NCI-H460 (cell line): ENCODE measurements at places on chromosomes 1 and 21. TPM values are rescaled to one million over a fixed set of nuclear protein-coding genes. Genes with fewer than 3 reads are reported as not detected.
A peak's percentile ranks its signal among the peaks of the same experiment; 100 is the strongest.

DNA sequence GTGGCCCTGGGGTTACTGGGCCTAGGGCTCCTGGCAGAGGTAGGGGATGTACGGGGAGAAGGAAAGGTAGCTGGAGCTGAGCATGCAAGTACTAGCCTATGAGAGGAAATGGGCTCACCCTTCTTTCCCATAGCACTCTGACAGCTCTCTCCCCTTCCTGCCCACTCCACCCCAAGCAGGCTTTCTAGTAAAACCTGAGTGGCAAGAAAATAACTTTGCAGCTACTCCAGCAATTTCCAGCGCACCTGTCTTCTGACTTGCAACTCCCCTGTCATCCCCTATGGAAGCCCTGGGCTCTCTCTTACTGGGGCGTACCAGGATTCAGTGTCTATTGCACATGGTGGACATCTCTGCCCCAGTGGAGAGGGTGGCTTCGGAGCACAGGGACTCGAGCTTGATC lies 6.7 kb upstream of the IVL start:
- DNase-seq, result no peak

Gene TEX38
- not detected in 2 replicates for total RNA-seq

- DNase-seq, result no peak
These were observed 2.4 kb upstream of the C8B start for GRCh38 chr1:56967900-56968832.

- no peak for DNase-seq
These were observed 104.8 kb downstream of the ETS2 start for GRCh38 chr21:38910390-38911067.

DNA sequence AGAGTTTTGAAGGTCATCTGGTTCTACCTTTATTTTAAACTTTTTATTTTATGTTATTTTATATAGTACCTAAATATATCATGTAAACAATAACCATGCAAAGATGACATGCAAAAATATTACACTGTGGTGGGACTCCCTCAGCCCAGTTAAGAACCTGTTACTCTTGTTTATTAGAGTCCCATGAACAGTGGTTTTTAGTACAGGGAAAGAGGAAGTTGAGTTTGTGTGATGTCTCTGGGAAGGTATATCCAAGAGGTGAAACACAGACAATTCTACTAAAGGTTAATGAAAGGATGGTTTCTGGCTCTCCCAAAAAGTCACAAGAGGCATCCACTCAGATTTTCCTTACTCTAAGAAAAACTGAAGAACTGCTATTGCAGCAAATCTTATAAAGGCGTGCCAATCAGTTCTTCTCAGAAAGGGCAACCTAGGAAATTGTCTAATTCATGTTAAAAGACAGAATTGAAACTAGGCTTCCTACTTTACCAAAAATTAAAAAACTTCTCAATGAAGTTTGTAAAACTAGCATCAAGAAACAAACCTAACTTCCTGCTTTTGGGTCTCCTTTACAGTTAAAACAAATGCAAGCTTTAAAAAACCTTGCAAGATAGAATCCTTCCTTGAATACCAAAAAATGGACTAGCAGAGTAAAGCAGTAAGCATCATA lies 19.9 kb downstream of the GFI1 start:
- DNase-seq, result no peak

- DNase-seq, result no peak
These were observed 5.2 kb downstream of the TTLL10 start for GRCh38 chr1:1178794-1179331.

Gene DENND2C
- total RNA-seq, result 1.9 and 3.1 TPM in 2 replicates

Gene MROH9
- total RNA-seq, result not detected in 2 replicates

Gene KMO
- total RNA-seq, result 0.17 and 0.35 TPM in 2 replicates

GRCh38 chr1:68930101-68930500 lies 433.2 kb upstream of the DEPDC1 start:
- no peak for DNase-seq

- DNase-seq, result no peak
These were observed 124.5 kb downstream of the CRB1 start for GRCh38 chr1:197392541-197392940.

Gene GPR52
- total RNA-seq, result 1.0 TPM in 2 replicates

Gene IFNLR1
- total RNA-seq, result 2.6 and 3.2 TPM in 2 replicates

DNA sequence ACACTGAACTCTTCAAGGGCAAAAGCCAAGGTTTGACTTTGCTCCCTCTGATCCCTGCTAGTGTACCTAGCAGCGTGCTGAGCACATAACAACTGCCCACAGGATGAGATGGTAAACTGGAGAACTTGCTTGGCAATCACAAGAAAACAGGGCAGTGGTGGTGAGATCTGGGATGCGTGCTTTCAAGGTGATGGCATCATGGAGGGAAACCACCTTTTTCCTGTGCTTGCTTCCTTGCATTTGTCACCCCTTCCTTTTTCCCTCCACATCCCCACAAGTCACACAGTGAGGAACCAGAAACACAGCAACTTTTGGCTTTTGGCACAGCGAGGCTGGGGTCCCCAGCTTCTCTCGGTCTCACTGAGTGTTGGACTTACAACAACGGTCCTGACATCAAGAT lies 31.4 kb upstream of the BECN2 start:
- no peak for DNase-seq

DNA sequence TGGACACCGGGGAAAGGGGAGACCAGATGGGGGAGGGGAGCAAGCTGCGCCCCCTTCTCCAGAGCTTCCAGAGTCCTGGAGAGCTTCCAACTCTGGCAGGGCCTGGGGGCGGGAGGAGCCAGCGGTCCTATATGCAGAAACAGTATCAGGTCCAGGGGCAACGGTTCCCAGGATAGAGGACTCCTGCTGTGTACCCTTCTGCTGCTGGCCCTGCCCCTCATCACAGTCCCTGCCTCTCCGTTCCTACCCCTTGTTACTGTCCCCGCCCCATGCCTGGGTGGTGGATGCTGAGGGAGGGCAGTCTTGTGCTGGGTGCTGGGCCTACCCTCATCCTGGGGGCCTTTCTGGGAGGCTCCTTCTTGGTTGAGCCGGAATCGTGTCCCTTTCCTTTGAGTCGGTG lies 19.2 kb upstream of the PEX10 start:
- DNase-seq, result no peak

GRCh38 chr21:36768496-36768895 lies 69.6 kb downstream of the SIM2 start:
- DNase-seq, result no peak

DNA sequence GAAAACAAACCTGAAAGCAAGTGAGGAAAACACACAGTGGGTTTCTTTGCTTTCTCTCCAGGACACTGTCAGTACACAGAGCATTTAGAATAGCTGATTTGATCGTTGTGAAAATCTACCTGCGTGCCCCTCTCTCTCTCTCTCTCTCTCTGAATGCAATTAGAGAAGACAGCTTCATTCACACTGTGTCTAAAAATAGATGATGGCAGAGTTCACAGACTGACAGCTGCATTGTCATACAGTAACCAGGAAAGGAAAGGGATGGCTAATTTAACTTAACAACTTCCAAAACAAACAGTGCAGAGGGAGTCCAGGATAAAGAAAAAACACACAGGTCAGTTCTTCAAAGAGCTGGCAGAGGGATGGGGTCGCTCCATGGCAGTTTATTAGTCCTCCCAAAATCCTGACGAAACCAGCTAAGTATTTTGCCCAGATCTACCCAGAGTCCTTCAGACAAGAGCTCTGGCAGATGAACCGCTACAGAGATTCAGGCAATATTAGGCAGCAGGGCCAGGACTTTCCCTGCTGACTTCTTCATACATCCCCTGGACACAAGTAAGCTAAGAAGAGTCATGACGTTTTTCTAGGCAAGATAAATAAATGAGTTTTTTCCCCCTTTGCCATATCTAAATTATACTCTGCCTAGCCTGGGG lies 58.9 kb downstream of the WLS start:
- no peak for DNase-seq

DNA sequence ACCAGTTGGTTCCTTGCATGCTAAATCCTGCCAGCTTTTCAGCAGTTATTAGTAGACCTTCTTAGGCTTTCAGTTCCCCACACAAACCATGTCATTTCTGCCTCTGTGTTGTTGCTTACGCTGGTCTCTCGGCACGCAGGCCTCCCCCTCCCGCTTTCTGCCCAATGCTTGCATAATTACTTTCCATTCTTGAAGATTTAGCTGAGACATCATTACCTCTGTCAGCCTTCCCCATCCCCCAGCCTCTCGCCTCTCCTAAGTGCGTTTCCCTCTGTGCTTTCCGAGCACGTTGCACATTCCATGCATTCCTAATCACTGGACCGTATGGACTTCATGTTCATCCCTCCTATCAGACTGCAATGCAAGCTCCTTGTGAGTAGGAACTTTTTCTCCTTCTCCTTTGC lies 26.8 kb downstream of the TSHB start:
- DNase-seq, result no peak

Gene LRRC7
- total RNA-seq, result 0.20 and 0.40 TPM in 2 replicates

Gene FCRL6
- not detected in 2 replicates for total RNA-seq

Gene KCTD3
- 76.0 and 83.5 TPM in 2 replicates for total RNA-seq

Gene PRDX6
- total RNA-seq, result 594 and 603 TPM in 2 replicates

Gene TNFSF18
- 4.5 and 5.1 TPM in 2 replicates for total RNA-seq

Gene NTNG1
- 0.27 TPM in 1 of 2 replicates, not detected in the other for total RNA-seq

DNA sequence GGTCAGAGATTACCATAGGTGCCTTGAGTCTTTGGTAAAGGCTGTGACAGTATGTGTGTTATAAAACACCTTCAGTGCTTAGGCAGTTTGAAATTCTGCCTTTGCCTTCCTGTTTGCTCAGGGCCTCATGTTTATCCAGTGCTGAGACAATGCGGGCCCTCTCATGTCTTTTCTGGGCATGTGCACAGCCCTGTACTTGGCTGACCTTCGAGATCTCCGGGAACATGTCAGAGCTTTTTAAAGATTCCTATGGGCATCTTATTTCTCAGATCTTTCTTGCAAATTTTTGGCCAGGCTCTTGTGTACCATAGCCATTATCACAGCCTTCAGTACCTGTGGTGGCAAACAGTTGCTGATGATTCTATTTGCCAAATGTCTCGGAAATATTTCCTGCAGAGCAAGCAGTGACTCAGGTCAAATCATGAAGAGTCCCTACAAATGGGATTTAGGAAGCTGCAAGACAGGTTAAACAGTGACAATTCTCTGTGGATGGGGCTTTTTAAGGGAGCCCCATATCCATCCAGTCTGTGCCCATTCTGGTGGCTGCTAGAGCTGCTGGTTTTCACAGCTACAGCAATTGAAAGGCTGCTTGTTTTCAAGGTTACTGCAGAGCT lies 42.1 kb downstream of the HOOK1 start:
- DNase-seq, result no peak

DNA sequence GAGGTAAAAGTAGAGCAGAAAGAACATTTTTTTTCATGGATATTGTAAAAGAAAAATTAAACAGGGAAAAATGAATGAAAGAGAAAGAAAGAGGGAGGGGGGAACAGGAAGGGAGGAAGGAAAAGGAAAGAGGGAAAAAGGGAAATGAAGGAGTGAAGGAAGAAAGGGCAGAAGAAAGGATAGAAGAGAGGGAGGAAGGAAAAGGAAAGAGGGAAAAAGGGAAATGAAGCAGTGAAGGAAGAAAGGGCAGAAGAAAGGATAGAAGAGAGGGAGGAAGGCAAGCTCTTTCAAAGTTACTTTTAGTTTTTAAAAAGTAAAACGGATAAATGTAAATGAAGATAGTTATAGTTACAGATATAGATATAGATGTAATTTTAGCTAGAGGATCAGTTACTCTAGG lies 1676.7 kb downstream of the MRPL39 start:
- no peak for DNase-seq

- DNase-seq, result peak; percentile 72
These were observed 49.0 kb downstream of the JAK1 start for GRCh38 chr1:64917328-64917861.

Gene PLA2G4A
- total RNA-seq, result 39.8 and 40.9 TPM in 2 replicates

- no peak for DNase-seq
These were observed 60.1 kb downstream of the ELK4 start for GRCh38 chr1:205571747-205572146.

- DNase-seq, result no peak
These were observed 198.6 kb downstream of the SIPA1L2 start for GRCh38 chr1:232431326-232431725.

Gene LY9
- total RNA-seq, result not detected in 2 replicates

DNA sequence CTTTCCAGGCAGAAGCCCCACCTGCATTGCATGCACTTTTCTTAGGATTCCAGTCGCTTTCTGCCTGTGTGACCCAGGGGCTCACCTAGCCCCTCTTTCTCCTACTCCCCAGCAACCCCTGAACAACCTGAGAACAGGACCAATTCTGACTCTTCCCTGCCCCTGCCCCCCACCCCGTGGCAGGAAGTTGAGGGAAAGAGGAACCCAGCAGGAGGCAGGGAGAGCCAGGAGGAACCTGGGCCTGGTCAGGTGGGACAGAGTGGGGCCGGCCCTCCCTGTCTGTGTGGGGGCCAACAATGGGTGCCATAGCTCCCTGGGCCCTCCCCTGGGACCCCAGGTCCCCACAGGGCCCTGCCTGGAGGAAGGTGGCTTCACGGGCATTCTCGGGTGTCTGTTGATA lies 6.1 kb downstream of the BMP8A start:
- no peak for DNase-seq

GRCh38 chr1:234163267-234163919 lies 209.9 kb upstream of the COA6 start:
- DNase-seq, result no peak

Gene SYT2
- not detected in 2 replicates for total RNA-seq

DNA sequence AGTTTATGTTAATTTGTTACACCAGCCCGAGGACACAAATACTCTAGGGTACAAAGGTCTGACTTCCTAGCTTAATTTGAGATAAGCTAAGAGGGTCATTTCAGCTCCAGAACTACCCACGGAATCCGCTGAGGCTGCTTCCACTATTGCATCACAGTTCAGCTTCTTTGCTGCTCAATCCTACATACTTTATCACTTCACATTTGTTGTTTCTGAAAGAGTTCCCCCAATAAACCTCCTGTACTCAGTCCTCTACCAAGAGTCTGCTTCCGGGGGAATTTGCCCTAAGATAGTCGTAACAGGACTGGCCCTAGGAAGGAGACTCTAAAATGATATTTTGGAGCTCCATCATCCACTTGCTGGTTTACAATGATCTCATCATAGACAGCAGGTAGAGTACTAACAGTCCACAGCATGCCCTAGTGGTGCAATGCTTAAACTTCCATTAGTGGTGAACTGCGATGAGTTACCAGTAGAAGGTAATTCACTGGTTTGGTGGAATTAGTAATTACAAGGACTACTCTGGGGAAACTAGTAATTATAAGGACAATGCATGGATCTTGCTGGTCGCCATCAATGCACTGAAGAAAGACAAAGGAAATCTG lies 229.3 kb downstream of the USH2A start:
- DNase-seq, result no peak

Gene RGSL1
- 0.07 TPM in 1 of 2 replicates, not detected in the other for total RNA-seq

Gene PROK1
- total RNA-seq, result not detected in 2 replicates

GRCh38 chr1:175887981-175888428 lies 144.6 kb upstream of the TNR start:
- peak; percentile 70 for DNase-seq

Gene URB1
- total RNA-seq, result 25.4 and 26.4 TPM in 2 replicates

Gene CATSPERE
- total RNA-seq, result 0.09 TPM in 1 of 2 replicates, not detected in the other

DNA sequence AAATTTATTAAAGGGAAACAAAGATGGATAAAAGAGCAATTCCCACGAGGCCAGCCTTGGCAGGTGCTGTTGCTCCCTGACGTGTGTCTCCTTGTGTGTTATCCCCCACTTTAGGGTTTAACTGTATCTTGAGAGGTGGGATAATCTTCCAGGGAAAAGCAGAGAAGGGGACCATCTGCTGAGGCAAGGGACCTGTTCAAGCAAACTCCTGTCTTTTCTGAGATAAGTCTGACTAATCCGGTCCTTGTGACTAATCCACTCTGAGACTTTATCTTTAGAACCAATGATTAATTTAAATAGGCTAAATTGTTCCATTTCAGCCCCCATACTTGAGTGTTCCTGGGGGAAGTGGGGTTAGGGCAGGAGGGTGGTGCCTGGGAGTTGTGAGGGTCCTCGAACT lies 163.6 kb downstream of the CAMTA1 start:
- no peak for DNase-seq

- no peak for DNase-seq
These were observed 127.6 kb downstream of the KCNK2 start for GRCh38 chr1:215210167-215210566.

Gene PDC
- total RNA-seq, result not detected in 2 replicates

GRCh38 chr1:7247791-7248548 lies 462.7 kb downstream of the CAMTA1 start:
- DNase-seq, result no peak
